Mesothelial cell of epicardium (in vitro differentiated cells): ENCODE measurements at places on chromosomes 12 and 14.
A peak's percentile ranks its signal among the peaks of the same experiment; 100 is the strongest.

GRCh38 chr14:101704140-101704539 is 57.4 kb upstream of the PPP2R5C start:
- peaks cover 64% of the 10 kb centered on the region for H3K27me3 ChIP-seq
- H3K27ac ChIP-seq: no peak overlapping the region
- no peak overlapping the region for H3K4me3 ChIP-seq
- H3K4me1 ChIP-seq: peaks cover 4% of the 10 kb centered on the region

DNA sequence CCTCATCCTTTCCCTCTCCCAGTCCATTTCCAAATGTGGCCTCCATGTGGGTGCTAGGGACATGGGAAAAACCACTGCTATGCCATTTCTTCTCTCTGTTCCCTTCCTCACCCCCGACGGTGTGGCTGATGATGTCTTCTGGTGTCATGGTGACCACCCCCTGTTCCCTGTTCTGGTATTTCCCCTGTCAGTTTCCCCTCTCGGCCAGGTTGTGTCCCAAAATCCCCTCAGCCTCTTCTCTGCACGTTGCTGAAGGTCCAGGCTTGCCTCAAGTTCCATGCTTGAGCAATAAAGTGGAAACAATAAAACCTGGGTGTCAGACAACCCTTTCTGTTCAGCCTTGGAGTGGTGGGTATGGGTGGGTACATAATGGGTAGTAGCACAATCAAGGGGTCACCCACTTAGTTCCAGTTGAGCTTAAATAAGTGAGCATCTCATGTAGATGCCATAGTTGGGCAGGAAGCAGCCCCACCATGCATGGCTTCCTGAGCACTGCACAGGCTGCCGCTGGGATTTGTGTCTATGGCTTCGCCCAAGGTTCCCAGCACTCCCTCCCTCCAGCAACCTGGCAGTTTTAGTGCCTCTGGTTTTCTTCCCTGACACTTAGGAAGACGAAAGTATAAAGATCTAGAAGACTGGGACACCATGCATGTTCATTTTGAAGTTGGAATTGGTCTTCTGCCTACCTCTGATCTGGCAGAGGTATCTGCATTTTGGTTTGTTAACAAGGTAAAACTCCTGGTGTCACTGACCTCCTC is 8.7 kb upstream of the ITFG2 start:
- H3K27ac ChIP-seq: peak overlapping the region; percentile 71
- DNase-seq: no peak
- peaks cover 38% of the 10 kb centered on the region for H3K36me3 ChIP-seq
- peaks cover 11% of the 10 kb centered on the region for H3K4me1 ChIP-seq

- no peak for DNase-seq
- H3K27me3 ChIP-seq: peaks cover 9% of the 10 kb centered on the region
- no peak overlapping the region for H3K4me3 ChIP-seq
- peaks cover 7% of the 10 kb centered on the region for H3K4me1 ChIP-seq
- H3K36me3 ChIP-seq: no peaks in the 10 kb centered on the region
- no peak overlapping the region for H3K27ac ChIP-seq
These were observed 25.2 kb upstream of the NRDE2 start for GRCh38 chr14:90356925-90357324.

GRCh38 chr14:73712540-73713180 is 1.5 kb downstream of the PNMA1 start:
- peak overlapping the region; percentile 97 for H3K27ac ChIP-seq
- H3K4me3 ChIP-seq: peak overlapping the region; percentile 84
- peaks cover 37% of the 10 kb centered on the region for H3K4me1 ChIP-seq

GRCh38 chr12:1108276-1108675 is 117.3 kb downstream of the ERC1 start:
- H3K27ac ChIP-seq: no peak overlapping the region
- peaks cover 14% of the 10 kb centered on the region for H3K36me3 ChIP-seq
- H3K4me1 ChIP-seq: no peaks in the 10 kb centered on the region
- DNase-seq: no peak

GRCh38 chr12:90940872-90941499 is 14.0 kb downstream of the CCER1 start:
- no peaks in the 10 kb centered on the region for H3K36me3 ChIP-seq
- peaks cover 30% of the 10 kb centered on the region for H3K4me1 ChIP-seq
- DNase-seq: no peak
- no peak overlapping the region for H3K4me3 ChIP-seq
- H3K27me3 ChIP-seq: no peaks in the 10 kb centered on the region

GRCh38 chr14:101598159-101598558 is 36.9 kb downstream of the DIO3 start:
- H3K4me1 ChIP-seq: no peaks in the 10 kb centered on the region
- peaks cover 4% of the 10 kb centered on the region for H3K36me3 ChIP-seq
- peaks cover 8% of the 10 kb centered on the region for H3K27me3 ChIP-seq
- DNase-seq: no peak
- H3K4me3 ChIP-seq: no peak overlapping the region

DNA sequence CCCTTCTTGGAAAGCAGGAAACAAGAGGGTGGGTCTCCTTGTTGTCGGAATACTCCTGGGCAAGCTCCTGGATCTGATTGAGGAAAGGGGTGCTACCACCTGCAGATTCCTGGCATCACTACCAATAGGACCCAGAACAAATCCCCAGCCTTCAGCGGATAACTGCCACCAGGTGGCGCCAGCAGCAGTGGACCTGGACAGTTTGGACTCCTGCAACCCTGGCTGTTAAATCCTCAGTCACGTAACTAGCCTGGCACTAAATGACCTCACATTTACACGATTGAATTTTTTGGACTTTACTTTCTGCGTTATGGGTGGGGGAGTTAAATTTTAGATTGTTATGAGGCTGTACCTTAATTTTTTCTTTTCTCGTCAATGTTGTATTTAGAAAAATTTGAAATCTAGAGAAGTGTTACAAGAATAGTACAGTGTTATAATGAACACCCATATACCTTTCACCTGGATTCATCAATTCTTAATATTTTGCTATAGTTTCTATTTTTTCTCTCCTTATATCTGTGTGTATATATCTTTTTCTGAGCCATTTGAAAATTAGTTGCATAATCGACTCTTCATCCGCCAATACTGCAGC is 95.6 kb downstream of the GAS2L3 start:
- peaks cover 2% of the 10 kb centered on the region for H3K4me1 ChIP-seq
- no peak overlapping the region for H3K27ac ChIP-seq
- no peaks in the 10 kb centered on the region for H3K27me3 ChIP-seq
- no peaks in the 10 kb centered on the region for H3K36me3 ChIP-seq

GRCh38 chr12:48285751-48286650 is 64.7 kb downstream of the ZNF641 start:
- peaks cover 11% of the 10 kb centered on the region for H3K4me1 ChIP-seq
- no peak for DNase-seq
- no peaks in the 10 kb centered on the region for H3K36me3 ChIP-seq
- H3K27me3 ChIP-seq: no peaks in the 10 kb centered on the region
- H3K4me3 ChIP-seq: no peak overlapping the region

- no peak overlapping the region for H3K4me3 ChIP-seq
- H3K36me3 ChIP-seq: no peaks in the 10 kb centered on the region
- H3K27me3 ChIP-seq: peaks cover 59% of the 10 kb centered on the region
- H3K27ac ChIP-seq: no peak overlapping the region
- H3K4me1 ChIP-seq: peaks cover 29% of the 10 kb centered on the region
These were observed 1.7 kb upstream of the VASH1 start for GRCh38 chr14:76759589-76759988.

GRCh38 chr12:25401547-25402345 is 151.0 kb upstream of the KRAS start:
- H3K4me1 ChIP-seq: no peaks in the 10 kb centered on the region
- no peak overlapping the region for H3K27ac ChIP-seq
- H3K4me3 ChIP-seq: no peak overlapping the region
- peaks cover 2% of the 10 kb centered on the region for H3K36me3 ChIP-seq
- H3K27me3 ChIP-seq: no peaks in the 10 kb centered on the region
- no peak for DNase-seq

GRCh38 chr12:11808931-11809330 is 159.5 kb downstream of the ETV6 start:
- peaks cover 31% of the 10 kb centered on the region for H3K4me1 ChIP-seq
- H3K36me3 ChIP-seq: peaks cover 6% of the 10 kb centered on the region
- H3K27ac ChIP-seq: no peak overlapping the region
- no peaks in the 10 kb centered on the region for H3K27me3 ChIP-seq
- no peak overlapping the region for H3K4me3 ChIP-seq
- DNase-seq: no peak

GRCh38 chr12:108297895-108298760 is 41.0 kb downstream of the CMKLR1 start:
- no peak for DNase-seq
- no peak overlapping the region for H3K4me3 ChIP-seq
- no peaks in the 10 kb centered on the region for H3K36me3 ChIP-seq
- no peak overlapping the region for H3K27ac ChIP-seq
- peaks cover 9% of the 10 kb centered on the region for H3K4me1 ChIP-seq
- peaks cover 30% of the 10 kb centered on the region for H3K27me3 ChIP-seq

DNA sequence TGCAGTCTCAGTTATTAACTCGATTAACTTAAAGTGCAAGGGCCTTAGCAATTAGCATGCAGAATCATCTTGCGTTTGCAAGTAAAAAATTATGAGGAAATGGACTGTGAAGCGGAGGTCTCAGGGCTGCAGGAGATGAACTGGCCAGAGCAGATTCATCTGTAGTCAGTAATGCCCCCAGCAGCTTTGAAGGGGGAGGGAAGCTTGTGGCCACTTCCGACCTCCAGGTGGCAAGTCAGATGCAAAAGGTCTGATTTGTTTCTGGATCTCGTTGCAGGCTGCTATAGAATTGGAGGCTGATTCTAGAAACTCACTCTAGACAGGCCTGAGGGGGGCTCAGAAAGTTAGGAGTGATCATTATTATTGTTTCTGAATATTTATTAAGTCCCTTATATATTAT is 107.4 kb upstream of the RGS6 start:
- no peaks in the 10 kb centered on the region for H3K4me1 ChIP-seq
- H3K27ac ChIP-seq: no peak overlapping the region
- DNase-seq: no peak
- no peaks in the 10 kb centered on the region for H3K36me3 ChIP-seq
- H3K4me3 ChIP-seq: no peak overlapping the region

DNA sequence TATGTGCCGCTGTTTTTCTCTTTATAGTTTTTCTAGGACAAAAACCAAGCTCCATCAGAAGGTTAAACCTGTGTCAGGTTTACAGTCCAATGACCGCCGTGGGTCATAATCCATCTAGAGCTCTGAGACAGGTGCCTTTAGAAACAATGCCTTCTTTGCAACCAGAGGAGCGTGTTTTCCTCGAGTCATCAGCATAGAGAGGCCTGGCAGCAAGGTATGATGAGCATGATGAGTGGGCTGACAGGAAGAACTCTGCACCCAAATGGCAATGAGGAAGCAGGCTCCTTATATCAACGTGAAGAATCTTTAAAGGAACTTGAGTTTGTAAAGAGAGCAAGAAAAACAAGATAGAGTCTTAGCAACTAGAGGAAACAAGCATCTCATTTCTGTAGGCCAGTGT is 60.5 kb upstream of the NUDT4 start:
- peak overlapping the region; percentile 35 for H3K27ac ChIP-seq
- H3K4me3 ChIP-seq: no peak overlapping the region
- no peaks in the 10 kb centered on the region for H3K27me3 ChIP-seq
- H3K36me3 ChIP-seq: no peaks in the 10 kb centered on the region
- H3K4me1 ChIP-seq: peaks cover 36% of the 10 kb centered on the region
- no peak for DNase-seq

- H3K27ac ChIP-seq: no peak overlapping the region
- H3K27me3 ChIP-seq: no peaks in the 10 kb centered on the region
- DNase-seq: no peak
- no peaks in the 10 kb centered on the region for H3K4me1 ChIP-seq
- no peaks in the 10 kb centered on the region for H3K36me3 ChIP-seq
These were observed 109.3 kb upstream of the MYF6 start for GRCh38 chr12:80598004-80598606.

DNA sequence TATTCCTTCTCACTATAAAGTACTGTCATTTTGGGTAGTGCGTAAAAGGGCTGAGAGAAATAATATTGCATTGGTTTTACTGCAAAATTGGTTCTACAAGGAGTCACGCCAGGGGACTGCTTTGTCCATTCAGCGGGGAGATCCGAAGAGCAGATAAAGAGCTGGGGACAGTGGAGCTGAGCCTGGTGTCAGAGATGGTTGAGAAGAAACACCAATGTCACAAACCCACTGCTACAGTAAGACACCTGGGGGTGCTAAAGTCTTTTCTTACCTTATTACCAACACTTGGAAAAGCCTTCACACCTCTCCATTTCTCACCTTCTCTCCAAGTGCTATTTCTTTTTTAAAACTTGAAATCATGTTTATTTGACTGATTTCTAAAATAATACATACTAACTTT is 14.1 kb downstream of the IL31 start:
- peaks cover 4% of the 10 kb centered on the region for H3K27me3 ChIP-seq
- no peaks in the 10 kb centered on the region for H3K4me1 ChIP-seq
- H3K4me3 ChIP-seq: no peak overlapping the region
- DNase-seq: no peak
- no peaks in the 10 kb centered on the region for H3K36me3 ChIP-seq

- peaks cover 62% of the 10 kb centered on the region for H3K27me3 ChIP-seq
- H3K4me3 ChIP-seq: peak within 1 kb of the TSS; percentile 79
- DNase-seq: peak; percentile 87
- H3K36me3 ChIP-seq: no peaks in the 10 kb centered on the region
- H3K4me1 ChIP-seq: peaks cover 31% of the 10 kb centered on the region
These were observed at the start of gene NID2 for GRCh38 chr14:52068615-52069306. TSS of gene NID2 (minus strand) at chr14:52069059. CDS start at chr14:52068994, 65 bp downstream.

DNA sequence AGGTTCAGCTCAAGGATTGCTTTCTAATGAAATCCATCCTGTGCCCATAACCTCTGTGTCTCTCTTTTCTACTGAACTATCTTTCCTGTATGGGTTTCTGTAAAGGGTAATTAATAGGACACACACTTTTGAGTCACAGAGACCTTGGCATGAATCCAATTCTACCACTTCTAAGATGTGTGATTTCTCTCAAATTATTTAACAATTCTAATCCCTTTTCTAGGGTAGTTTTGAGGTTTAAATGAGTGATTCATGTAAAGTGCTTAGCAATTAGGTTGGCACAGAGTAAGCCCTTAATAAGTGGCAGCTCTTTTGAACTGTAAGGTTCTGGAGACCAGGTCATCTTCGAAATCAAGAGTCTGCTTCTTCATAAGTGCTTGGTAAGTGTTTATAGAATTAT is 202.7 kb downstream of the RASSF9 start:
- no peak overlapping the region for H3K4me3 ChIP-seq
- H3K27me3 ChIP-seq: no peaks in the 10 kb centered on the region
- no peak overlapping the region for H3K27ac ChIP-seq
- H3K4me1 ChIP-seq: peaks cover 12% of the 10 kb centered on the region
- H3K36me3 ChIP-seq: no peaks in the 10 kb centered on the region

DNA sequence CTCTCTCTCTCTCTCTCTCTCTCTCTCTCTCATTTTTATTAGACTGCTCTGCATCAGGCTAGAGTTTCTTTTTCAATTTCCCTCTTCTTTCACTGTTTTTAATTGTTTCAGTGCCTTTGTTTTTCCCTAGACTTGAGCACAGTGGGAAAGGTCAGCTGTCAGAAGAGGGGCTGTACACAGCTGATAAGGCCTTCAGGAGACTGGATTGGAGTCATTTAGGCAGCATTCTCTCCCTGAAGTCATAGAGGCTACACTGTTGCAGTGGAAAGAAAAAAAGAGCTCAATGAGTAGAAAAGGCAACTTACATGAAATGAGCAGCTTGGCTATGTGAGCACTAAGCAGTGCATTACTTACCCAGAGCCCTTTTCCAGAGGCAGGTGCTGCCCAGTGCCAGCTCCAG is 456.9 kb downstream of the NRXN3 start:
- DNase-seq: no peak
- H3K27ac ChIP-seq: no peak overlapping the region
- H3K27me3 ChIP-seq: peaks cover 5% of the 10 kb centered on the region
- H3K36me3 ChIP-seq: no peaks in the 10 kb centered on the region
- no peak overlapping the region for H3K4me3 ChIP-seq
